Stimulated activated CD4-positive, alpha-beta T cell treated with anti-CD3 and anti-CD28 coated beads, Interleukin-1b, Interleukin-23, amount 100 ng/mL, for 4 hours (primary cell): ENCODE measurements at places on chromosomes 2 and 18.

DNA sequence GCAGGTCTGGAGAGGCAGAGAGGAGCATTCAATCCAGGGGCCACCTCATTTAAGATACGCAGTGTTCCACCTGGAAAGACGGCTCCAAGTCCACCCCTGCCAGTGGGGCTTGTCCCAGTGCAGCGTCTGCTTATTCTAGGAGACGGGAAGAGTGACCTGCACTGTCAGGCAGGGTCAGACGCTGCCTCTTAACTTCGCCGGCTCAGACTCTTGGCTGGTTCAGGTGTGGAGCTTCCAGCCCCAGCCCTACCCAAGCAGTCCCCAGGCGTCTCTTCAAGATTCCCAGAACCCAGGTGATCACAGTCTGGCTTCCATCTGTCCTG is 208.5 kb downstream of the TFCP2L1 start:
- no peak for DNase-seq

DNA sequence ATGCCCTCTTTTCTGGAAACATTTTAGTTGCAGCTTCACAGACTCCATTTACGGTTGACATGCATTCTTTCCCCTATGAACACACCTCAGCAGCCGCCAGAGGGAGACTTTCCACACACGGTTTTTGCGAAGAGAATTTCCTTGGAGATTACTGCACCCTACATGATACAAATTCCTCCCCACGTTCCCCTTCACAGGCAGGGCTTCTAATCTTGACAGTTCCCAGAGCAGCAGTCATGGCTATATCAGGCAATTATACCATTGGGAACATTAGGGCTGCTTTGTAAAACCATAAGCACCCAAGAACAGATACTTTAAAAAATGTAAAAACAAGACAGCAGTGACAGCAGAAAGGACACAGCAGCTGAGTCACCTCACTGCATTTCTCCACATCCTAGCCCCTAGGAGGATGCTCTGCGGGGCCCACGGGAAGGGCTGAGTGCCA is 253.8 kb downstream of the TGIF1 start:
- DNase-seq, result no peak

DNA sequence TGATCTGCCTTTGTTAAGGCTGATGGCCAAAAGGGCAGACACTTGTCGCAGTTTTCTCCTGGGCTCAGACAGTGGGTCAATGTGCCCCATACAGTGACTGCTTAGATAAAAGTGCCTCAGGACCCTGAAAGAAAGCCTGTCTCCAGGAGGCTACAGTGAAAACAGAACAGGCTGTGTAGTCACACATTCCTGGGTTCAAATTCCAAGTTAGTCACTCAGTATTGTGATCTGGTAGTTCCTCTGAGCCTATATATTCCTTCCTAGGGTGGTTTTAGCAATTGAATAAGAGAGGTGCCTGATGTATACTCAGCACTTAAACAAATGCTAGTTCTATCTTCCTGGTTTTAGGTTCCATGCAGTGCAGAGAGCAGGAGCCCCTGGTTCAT is 54.4 kb downstream of the RPL37A start:
- no peak for DNase-seq

DNA sequence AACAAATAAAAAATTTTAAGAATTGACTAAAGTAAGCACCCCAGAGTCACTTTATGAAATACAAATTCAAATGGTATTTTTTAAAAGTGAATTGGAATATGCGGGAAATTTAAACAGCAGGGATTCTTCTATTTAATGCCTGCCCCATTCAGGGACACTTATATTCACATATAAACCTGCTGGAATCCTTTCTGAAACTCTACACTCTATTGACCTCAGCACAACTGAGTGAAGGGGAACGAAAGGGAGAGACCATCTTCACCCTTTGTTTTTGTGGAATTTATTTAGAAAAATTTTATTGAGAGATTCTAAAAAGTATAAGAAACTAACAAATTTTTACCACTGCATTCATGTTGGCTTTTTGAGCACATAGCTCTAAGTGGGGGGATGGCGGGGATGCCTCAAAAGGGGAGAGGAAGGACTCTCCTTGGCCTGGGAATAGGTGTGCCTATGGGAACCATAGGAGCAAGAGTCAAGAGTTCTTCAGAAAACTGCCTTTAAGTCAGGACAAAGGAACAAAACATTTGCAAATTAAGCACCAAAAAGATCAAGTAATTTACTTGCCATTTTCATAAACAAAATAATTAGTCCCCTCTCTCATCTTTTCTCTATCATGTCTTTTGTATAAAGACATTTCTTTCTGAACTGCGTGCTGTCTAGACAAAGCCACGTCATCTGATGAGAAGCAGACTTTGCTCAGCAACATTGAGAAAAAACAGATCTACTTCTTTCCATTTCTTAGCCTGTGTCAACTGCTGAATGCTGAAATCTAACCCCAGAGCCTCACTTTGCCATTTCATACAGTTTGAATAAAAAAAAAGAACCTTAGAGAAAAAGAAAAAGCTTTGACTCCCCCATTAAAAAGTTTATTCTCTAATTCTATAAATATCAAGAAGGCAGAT is 21.6 kb upstream of the FLACC1 start:
- no peak for DNase-seq

DNA sequence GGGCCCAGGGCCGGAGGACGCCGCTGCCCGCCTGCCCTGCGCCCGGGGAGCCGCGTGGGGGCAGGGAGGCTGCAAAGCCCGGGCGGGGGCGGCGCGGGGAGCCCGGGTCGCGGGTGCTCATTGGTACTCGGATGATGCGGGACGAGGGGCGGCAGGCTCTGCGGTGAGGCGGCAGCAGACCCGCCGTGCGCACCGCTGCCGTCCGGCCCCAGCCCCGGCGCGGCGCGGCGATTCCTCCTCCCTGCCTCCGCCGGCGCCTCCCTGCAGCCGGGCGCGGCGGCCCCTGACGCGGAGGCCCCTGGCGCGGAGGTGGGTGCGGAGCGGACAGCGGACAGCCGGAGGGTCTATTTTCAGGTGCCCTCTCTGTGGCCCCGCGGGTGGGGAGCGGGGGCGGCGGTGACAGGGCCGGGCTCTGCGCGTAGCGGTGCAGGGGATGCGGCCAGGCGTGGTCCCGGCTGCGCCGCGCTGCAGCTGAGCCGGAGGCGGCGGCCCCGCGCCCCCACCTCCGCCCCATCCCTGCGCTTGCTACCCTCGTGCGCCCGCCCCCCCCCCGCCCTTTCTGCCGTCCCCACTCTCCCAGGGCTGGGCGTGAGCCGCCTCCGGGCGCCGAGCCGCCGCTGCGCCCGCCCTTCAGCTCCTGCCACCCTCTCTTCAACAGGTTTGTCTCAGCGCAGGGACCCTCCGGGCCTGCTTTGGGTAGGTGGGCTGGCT is 640 bp downstream of the SPTBN1 start:
- DNase-seq, result no peak

DNA sequence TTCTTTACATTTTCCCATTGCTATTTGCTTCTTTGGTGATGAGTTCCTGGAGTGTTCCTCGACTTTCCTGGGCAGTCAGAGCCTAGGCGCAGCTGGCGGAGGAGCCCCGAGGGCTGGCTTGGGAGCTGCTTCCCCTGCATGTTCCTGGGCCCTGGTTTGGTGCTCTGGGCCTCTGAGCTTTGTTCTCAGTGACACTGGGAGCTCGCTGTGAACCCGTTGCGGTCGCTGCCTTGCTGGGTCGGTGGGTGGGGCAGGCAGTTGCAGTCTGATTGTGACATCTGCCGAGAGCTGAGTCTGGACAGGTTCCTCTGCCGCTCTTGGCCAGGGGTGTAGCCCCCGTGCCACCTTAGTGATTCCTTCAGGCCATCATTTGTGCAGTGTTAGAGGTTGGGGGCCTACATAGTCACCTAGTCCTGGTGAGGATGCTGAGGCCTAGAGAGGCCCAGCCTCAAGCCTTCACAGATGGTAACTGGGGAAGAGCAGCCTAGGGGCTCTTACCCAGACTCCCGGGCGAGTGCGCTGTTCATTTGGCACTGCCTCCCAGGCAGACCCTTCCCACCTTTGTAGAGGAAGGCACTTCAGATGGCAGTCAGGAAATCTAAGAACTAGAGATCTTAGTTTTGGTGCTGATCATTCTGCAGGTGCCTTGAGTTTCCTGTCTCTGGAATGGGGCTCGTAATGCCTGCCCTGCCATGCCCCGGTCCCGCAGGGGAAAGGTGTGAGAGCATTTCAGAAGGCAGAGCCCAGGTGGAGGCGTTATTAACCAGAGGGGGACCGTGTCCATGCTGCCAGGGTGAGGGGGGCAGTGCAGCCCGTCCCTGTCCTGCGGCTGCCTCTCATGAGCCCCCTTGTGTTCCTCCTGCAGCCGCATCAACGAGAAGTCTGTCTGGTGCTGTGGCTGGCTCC is 8.4 kb downstream of the ASB1 start:
- no peak for DNase-seq

- DNase-seq, result peak; percentile 34
Observed at GRCh38 chr2:88765154-88765888, 73.8 kb downstream of the RPIA start.

GRCh38 chr18:40692871-40693270 is 1262.2 kb upstream of the PIK3C3 start:
- DNase-seq, result no peak

DNA sequence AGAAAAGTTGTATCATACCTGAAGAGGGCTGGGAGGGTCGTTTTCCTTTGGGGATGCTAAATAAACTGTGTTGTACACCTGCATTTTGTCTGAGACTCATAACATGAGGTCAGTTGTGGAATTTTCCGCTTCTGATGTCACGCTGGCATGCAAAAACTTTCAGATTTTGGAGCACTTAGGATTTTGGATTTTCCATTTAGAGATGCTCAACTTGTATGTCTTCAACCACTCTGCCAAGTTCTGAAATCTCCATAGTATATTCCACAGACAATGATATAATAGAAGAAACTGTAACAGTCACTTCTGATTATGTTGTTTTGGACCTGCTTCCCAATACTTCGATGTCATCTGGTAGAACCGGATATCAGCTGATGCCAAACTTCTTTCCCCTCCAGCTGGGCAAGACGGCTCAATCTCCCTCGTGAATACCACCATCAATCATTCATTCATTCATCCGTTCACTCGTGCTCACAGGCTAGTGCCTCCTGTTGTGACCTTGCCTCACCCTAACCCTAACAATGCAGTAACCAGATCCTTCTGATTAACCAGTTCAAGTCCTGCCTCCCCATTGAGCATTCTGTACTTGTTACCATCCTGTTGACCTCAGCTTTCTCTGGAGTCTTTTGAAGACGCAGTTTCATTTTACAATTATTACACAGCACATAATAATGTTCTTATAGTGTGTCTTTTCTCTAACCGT is 5.3 kb upstream of the PLEKHH2 start:
- DNase-seq, result no peak

DNA sequence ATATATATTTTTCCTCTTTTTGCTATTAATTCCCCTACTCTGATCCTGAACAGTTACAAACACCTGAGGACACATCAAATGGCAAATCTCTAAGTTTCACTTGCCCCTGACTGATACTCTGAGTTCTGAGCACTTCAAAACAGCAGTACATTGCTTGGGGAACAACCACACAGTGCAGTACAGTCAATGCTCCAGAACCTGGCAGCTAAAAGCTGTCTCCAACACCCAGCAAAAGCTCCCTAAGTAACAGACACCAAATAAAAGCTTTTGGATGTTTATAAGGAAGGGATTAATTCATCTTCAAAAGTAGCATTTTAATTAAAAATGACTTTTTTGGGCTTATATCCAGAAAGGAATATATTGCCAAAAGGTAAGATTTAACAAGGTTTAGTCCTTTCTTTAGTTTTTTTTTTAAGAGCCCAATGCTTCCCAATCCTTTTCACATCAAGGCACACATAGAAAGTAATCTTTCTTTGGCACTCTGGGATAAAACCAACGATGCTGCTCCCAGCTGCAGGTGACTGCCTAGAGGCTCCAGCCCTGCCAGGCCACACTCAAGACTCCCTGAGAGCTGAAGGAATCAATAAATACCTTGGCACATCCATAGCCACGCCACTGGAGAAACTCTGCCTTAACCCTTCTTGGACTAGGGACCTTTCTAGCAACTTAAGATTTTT is 164.9 kb upstream of the ZFP36L2 start:
- DNase-seq, result no peak

GRCh38 chr2:17223211-17223610 is 295.0 kb downstream of the RAD51AP2 start:
- DNase-seq, result no peak

DNA sequence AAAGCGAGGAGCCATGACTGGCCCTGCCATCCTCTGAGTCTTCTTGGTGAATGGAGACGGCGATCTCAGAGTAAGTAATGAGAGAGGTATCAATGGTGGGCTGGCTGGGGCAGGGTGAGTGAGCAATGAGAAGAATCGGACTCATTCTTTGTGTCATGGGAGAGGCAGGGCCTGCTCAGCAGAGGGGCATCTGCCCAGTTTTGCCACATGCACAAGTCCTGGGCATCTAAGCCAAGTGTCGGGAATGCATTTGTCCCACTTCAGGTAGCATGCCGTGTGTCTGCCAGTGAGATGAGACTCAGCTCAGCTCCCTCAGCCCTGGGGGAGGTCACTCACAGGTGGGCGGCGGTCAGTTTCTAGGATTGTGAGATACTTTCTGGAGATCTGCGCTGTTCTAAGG is 791.0 kb upstream of the RAB6C start:
- no peak for DNase-seq

DNA sequence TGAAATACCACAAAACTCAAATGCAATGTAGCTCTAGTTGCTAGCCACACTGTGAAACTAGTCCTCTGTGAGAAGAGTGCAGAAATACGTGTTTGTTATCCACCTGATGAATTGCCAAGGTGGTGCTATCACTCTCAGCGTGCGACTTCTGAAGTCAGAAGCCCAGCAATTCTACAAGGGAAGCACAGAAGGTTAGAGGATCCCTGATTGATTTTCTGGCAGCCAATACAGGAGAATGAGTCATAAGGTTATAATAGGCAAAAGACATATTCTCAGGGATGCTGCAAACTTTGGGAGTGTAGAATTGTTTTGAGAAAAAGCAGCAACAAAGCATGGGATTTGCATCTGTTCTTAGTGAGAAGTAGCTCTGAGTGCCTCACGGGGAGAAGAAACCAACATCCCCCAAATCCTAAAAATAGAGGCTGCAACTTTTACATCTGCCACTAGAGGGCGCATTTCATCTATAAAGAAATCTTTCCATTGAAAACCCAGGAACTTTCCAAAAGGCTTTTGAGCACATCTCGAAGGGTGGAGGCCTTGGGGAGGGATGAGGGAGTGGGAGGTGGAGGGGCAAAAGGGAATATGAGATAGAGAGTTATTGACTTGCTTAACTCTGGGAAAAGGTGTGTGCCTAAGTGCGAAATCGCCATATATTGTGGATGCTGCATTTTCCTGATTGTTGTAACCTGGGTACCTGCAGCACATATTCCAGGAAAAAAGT is 78.0 kb downstream of the TMEM182 start:
- DNase-seq, result no peak

GRCh38 chr18:24176727-24177416 is 38.0 kb downstream of the CABYR start:
- peak; percentile 8 for DNase-seq

DNA sequence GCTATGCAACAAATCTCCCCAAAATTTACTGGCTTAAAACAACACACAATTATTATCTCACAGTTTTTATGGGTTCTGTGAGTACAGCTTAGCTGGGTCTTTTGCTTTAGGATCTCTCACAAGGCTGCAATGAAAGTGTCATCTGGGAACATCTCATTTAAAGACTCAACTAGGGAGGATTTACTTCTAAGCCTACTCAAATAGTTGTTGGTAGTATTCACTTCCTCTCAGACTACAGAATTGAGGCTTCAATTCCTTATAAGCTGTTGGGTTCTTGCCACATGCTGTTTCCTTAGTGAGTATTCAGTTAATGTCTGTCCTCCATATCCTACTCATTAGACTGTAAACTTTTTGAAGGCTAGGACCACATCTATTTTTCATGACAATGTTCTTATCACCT is 72.3 kb downstream of the MDH1 start:
- DNase-seq, result no peak
